Activated CD4-positive, alpha-beta T cell treated with anti-CD3 and anti-CD28 coated beads, Interleukin-2, amount 10 ng/mL, durations not matched to agents 7 days and 5 days (primary cell): ENCODE measurements at places on chromosomes 2 and 18. TPM values are rescaled to one million over a fixed set of nuclear protein-coding genes. Genes with fewer than 3 reads are reported as not detected.

GRCh38 chr2:120385355-120386127 is 39.6 kb downstream of the INHBB start:
- peaks cover 2% of the 10 kb centered on the region for H3K27me3 ChIP-seq
- DNase-seq: no peak
- no peaks in the 10 kb centered on the region for H3K36me3 ChIP-seq

GRCh38 chr2:175282300-175282699 is 100.8 kb upstream of the ATP5MC3 start:
- H3K4me3 ChIP-seq: no peak overlapping the region
- H3K4me1 ChIP-seq: no peaks in the 10 kb centered on the region
- H3K36me3 ChIP-seq: no peaks in the 10 kb centered on the region
- H3K27me3 ChIP-seq: peaks cover 9% of the 10 kb centered on the region

- H3K4me3 ChIP-seq: no peak overlapping the region
- no peaks in the 10 kb centered on the region for H3K36me3 ChIP-seq
- DNase-seq: no peak
Observed at GRCh38 chr18:31100436-31101182, 1.6 kb downstream of the DSC2 start.

- no peaks in the 10 kb centered on the region for H3K27me3 ChIP-seq
- DNase-seq: no peak
- no peak overlapping the region for H3K4me3 ChIP-seq
- H3K4me1 ChIP-seq: no peaks in the 10 kb centered on the region
Observed at GRCh38 chr2:21770787-21771186, 647.0 kb downstream of the TDRD15 start.

The AMER3 gene
- not detected for total RNA-seq

The GKN1 gene
- not detected for total RNA-seq
